Activated T-cell treated with anti-CD3 and anti-CD28 coated beads, Interleukin-2, amount 50 U/mL, for 72 hours (primary cell): ENCODE measurements at places on chromosomes 2 and 18.

- DNase-seq, result no peak
Measured at GRCh38 chr18:48859311-48860268, 91.2 kb downstream of the SMAD7 start.

DNA sequence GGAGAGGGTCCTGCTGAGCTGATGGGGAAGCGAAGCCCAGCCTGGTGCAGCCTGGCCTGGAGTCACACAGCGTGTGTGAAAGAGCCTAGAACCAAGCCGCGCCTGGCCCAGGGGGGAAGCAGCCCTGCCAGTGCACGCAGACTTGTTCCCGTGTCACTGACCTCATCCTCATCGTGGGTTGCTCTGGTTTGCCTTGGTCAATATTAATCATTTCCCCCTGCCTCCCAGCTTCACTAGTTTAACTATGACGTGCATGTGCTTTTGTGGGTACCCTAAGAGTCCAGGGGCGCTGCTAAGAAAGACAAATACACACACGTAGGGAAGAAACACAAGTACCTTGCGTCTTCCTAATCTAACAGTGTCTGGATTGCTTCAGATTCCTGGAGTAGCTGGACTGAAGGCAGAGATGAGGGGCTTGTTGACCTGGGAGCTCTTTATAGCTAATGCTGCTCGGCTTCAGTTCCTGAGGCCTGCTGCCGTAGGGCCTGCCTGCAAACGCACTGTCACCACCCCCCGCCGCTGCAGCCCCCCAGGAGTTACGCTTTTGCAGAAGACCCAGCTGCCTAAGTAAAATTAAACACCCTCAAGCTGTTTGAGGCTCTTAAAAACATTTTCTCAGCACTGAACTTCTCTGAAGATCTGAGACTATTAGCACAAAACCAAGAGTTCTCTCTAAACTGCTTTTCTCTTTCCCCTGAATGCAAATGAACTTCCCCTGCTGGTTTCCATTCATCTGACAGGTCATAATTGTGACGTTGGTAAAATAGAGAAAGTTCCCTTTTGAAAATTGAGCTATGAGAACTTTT lies 159.2 kb downstream of the FAM210A start:
- peak; percentile 56 for DNase-seq

DNA sequence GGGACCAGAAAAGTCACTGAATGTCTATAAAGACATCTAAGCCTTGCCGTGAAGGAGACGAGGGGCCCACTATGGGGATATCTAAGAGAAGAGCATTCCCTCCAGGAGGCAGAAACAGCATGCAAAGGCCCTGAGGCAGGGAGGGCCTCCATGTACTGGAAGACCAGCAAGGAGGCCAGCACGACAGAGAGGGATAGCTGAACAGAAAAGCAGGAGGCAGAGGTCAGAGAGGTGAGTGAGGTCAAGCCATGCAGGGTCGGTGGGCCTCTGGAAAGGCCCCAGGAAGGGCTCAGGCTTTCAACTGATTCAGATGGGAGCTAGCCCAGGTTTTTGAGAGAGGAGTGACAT lies 5.7 kb downstream of the TRABD2A start:
- no peak for DNase-seq

DNA sequence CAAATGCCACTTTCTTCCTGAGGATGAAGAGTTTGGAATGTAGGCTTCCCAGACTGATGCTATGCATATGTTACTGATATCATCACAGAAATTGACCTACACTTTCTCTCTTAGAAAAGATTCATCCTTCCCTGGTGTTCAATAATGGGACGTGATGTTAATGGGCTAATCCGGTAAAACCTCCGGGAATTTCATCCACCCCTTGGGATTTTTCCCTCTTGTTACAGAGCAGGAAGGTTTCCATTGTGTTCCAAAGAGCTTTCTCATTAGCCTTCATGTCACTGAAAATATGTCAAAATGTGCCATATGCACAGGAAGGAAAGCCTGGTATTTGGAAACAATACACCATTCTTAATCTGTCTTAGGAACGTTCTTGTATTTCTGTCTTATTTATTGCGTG lies 20.7 kb downstream of the ALPK2 start:
- DNase-seq, result no peak

GRCh38 chr2:17122887-17123501 lies 395.2 kb downstream of the RAD51AP2 start:
- no peak for DNase-seq

DNA sequence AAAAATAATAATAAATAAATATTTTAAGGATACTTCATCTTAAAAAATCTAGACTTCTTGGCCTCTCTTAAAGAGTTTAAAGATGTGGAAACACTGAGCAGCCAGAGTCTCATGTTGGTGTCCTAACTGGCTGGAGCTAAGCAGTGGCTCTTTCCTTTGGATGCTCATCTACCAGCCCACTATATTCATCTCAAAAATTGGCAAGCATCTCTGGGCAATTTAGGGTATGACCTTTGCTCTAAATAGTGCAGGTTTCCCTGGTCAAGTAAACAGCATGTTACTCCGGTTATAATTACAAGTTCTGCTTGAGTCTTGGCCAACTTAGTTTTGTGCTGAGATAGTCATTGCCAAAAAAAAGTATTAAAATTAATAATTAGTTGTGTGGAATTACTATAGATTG lies 117.8 kb downstream of the TTC27 start:
- no peak for DNase-seq

- no peak for DNase-seq
Measured at GRCh38 chr2:152420363-152420762, 85.4 kb downstream of the FMNL2 start.

GRCh38 chr2:70647873-70648481 lies 94.4 kb upstream of the TGFA start:
- DNase-seq, result peak; percentile 71

GRCh38 chr2:72920318-72921087 lies 3.2 kb downstream of the EMX1 start:
- peak; percentile 72 for DNase-seq

DNA sequence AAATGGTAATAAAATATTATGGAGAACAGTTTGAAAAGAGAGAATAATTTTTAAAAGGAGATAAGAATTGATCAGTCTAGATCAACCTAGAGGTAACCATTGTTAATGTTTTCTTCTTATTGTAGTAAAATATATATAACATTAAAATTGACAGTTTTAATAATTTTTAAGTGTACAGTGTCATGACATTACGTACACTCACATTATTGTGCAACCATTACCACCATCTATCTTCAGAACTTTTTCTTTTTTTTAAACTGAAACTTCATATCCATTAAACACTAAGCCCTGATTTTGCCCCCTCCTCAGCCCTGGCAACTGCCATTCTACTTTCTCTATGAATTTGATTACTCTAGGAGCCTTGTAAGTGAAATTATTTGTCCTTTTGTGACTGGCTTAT lies 121.1 kb downstream of the LDLRAD4 start:
- no peak for DNase-seq

DNA sequence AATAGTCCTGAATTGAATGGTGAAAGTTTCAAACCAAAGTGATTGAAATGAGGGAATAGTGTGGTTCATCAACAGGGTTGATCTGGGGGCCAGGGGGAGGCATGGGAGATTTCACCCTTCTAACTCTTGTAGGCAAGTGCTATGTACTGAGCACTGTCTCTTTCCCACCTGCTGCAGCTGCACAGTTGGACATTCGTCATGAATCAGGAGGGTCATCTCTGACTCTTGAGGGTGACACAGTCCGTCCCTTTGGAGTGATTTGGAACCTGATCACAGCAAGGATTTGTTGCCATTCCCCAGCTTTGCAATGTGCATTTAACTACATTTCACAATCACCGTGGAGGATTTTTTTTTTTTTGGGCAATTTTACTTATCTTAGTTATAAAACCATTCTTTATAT lies 224.6 kb downstream of the PHLPP1 start:
- DNase-seq, result no peak

GRCh38 chr2:206824993-206825392 lies 59.6 kb downstream of the FASTKD2 start:
- DNase-seq, result no peak

DNA sequence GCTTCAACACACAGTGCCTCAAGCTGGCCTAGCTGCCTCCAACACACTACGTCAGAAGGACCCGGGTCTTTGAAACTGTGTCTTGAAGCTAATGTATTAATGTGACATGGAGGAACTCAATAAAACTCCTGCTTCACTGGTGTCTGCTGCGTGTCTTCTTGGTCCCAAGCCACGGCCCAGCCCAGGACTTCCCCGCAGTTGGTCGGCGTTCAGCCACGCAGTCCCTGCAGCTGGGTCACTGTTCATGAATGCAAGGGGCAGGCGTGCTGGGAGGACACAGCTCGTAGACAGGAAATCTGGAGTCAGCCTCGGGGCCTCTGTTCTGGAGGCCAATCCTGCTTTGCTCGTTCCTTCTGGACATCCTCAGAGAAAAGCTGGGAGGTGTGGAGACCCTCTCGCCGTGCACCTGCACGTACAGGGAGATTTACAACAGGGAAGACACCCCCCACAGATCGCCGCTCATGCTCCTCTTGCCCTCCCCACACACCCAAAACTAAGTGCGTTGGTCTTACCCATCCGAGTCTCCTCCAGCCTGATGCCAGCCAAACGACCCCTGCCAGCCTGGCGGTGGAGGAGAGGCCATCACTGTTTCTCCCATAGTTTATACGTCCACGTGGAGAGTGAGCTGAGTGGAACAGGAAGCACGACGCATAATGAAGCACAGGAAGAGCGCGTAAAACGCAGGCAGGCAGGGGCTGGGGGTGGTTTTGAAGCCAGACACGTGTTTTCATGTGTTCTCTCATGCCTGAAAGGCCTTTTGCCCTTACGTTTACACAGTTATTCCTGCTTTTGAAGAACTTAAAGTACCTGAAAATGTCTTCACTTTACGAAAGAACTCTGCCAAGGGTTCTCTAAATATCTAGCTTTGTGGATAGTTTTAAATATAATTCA lies 39.7 kb downstream of the ADI1 start:
- no peak for DNase-seq

DNA sequence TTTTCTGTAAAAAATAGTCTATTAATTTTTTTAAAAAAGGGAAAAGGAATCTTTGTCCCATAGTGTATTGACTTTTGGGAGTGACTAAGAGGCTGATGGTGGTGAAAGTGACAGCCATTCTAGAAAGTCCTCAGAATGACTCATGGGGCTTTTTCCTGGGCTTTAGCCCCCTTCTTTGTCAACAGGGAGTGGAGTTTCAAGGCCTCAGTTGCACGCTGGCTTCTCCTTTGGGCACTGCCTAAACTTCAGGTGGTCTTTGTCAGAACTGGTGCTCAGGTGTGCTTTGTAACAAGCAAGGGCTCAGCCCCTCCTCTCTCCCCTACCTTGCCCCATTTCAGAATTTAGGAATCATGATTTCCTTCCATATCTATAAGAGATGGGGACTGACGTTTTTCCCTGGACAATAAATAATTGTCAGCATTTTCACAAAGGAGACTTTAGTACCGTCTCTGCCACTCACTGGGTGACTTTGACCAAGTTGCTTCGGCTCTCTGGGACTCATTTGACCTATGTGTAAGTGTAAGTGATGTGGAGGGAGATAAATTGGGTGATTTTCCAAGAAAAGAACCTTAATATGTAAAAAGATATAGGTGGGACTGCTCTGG lies 61.2 kb upstream of the IGFBP2 start:
- DNase-seq, result no peak

- DNase-seq, result no peak
Measured at GRCh38 chr18:63105636-63106316, 213.8 kb downstream of the BCL2 start.

- no peak for DNase-seq
Measured at GRCh38 chr2:59905731-59906130, 647.7 kb downstream of the BCL11A start.
